ENCODE measurements at places on chromosomes 7 and 10.
A peak's percentile ranks its signal among the peaks of the same experiment; 100 is the strongest.

- DNase-seq, result no peak
Measured at GRCh38 chr7:92133133-92133736, 1.0 kb downstream of the CYP51A1 start.

- no peak for DNase-seq
Measured at GRCh38 chr7:7662527-7662926, 22.0 kb downstream of the UMAD1 start.

DNA sequence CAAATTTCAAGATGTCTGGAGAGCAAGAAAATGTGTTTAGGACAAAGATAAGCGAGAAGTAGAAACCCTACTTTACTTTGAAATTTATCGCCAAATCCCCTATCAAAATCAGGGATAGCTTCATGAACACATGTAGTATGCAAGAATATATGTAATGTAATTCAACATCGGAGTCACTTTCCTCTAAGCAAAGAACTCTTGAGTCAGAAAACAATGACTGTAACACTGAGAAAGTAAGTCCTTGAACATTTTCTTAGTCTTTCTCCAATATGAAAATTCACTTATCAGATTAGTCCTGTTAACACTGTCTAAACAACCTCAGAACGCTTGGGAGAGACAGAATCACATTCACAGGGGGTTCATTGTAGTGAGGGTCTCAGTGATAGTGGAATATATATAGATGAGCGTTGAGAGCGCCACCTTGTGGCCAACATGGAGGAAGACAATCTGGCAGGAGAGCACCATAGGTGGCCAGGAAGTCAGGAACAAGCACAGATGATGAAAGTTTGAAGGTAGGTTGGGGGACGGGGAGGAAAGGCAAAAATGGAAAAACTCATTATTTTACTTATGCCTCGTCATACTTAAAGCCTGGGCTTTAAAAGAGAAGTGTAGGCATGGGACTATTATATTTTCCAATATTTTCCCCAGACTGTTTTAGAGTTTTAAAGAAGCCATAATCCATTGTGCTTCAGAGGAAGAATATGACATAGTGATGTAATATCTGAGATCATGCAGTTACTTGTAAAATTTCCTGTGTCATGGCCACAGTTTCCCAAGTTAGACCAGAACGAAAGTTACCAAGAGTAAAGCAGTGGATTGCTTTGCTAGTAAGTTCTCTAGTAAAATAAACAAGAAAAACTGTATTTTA lies 115.5 kb upstream of the GNAI1 start:
- peak; percentile 20 for DNase-seq

GRCh38 chr7:19698331-19698730 lies 10.5 kb downstream of the POLR1F start:
- DNase-seq, result no peak

DNA sequence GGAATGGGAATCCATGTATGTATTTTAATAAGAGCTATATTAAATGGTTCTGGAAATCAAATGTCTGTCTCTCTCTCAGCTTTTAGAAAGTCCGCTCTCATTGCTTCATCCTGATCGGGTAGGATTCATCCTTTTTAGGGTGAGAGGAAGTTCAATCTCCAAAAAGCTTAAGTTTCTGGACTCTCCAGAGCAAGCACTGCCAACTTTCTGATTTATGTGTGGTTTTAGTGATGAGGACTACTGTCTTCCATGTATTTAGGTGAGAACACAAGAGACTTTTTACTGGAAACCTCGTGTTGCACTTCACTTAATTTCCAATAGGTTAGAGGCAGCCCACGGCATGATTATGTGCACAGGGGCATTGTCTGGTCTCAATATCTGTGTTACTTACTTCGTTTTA lies 267.9 kb downstream of the SUGCT start:
- DNase-seq, result no peak

GRCh38 chr7:235576-236395 lies 43.4 kb downstream of the FAM20C start:
- DNase-seq, result no peak

DNA sequence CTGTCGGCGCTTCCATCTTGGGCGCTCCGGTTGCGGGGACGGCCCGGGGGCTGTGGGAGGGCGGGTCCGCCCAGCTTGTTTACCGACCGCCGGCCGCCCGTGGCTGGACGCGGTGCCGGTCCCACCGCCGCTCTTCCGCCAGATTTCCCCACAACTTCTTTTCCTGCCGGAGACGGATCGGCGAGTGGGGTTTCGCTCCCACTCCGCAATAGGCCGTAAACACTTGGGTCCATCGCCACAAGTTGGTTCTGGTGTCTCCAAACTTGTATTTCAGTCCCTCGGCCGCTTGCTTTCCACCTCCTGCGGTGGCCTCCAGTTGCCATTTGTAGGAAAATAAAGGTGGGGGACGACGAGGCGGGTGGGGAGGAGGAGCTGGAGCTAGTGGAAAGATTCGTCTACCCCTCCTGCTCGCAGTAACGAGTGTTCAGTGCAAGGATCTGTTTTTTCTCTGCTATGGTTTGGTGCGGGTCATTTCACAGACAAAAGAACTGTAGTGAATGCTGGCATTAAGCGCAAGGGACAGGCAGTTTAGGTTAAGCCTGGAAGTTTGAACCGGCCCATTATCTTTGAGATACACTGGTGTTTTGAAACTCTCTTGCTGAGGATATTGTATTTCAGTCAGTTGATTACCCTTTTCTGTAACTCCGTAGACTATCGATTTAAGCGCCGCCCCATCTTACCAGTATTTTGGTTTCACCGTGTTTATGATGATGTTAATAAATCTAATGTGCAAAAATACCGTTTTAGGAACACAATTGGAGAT lies 24.3 kb upstream of the ZRANB1 start:
- DNase-seq, result peak; percentile 7

GRCh38 chr10:63718006-63718405 lies 196.8 kb downstream of the REEP3 start:
- DNase-seq, result no peak

- DNase-seq, result no peak
Measured at GRCh38 chr7:73827567-73828106, 3.2 kb upstream of the CLDN4 start.

- DNase-seq, result no peak
Measured at GRCh38 chr7:155361947-155362346, 64.3 kb downstream of the INSIG1 start.

- DNase-seq, result no peak
Measured at GRCh38 chr7:42479452-42479815, 242.4 kb upstream of the GLI3 start.

GRCh38 chr10:70368774-70369482 lies 13.5 kb downstream of the LRRC20 start:
- no peak for DNase-seq

- no peak for DNase-seq
Measured at GRCh38 chr10:74669210-74669609, 157.2 kb upstream of the KAT6B start.

DNA sequence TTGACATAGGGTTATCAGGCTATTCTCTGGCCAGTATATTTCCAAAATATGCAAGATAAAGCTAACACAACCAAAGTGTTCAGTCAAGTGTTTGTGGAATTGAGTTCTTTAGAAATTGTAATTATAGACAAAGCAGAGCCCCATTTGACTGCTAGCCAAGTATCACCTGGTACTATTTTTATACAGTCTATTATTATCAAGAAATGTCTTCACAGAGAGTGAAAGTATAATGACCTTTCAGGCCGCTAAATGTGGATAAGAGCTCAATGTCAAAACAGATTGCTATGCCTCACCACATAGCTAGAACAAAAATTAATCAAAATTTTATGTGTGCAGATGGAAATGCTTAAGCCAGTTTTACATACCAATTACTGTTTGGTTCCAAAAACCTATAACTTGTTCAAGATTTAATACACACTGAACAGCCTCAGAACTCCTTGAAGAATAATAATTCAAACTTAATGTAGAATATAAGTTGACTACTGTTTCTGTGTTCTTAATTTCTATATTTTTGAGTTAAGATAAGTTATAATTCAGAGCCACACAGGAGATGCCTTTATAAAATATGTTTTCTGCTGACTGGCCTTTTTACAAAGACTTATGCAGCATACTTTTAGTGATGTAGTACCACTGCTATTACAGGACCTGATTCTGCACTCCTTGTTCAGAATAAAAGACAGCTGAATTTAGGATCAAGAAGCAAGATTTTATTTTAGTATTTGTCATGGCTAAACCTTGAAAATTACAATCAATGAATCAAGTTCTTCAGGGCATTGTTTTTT lies 31.0 kb downstream of the PRPS1L1 start:
- no peak for DNase-seq

- no peak for DNase-seq
Measured at GRCh38 chr7:47622586-47622945, 40.7 kb upstream of the TNS3 start.

- no peak for DNase-seq
Measured at GRCh38 chr10:67107670-67108069, 181.8 kb downstream of the LRRTM3 start.

- no peak for DNase-seq
Measured at GRCh38 chr7:148838905-148839304, 45.2 kb downstream of the EZH2 start.

GRCh38 chr10:12841826-12842225 lies 159.7 kb downstream of the CCDC3 start:
- no peak for DNase-seq

GRCh38 chr7:44985033-44985695 lies 6.3 kb upstream of the MYO1G start:
- no peak for DNase-seq

DNA sequence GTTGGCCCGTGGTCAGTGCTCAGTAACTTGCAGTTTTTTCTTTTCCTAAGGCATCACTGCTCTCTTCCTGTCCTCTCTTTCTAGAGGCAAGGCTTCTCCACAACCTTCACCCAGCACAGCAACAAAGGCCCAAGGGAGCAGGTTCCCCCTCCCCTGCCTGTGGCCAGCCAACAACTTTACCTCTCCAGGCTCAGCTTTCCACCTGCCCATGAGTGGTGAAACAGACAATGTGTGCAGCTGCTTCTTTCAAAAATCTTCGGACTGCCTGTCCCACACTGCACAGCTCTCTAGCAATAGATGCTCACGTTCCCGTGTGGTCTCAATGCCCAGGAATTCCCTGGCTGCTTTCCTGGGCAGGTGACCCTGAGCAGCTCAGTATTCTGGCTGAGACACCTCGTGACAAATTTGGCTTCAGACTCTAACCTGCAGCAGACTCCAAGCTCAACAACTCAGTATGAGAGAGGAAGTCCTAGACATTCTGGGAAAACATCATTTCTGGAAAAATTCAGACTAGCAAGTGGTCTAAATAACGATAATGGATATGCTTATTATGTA lies 28.9 kb upstream of the TMEM72 start:
- no peak for DNase-seq

DNA sequence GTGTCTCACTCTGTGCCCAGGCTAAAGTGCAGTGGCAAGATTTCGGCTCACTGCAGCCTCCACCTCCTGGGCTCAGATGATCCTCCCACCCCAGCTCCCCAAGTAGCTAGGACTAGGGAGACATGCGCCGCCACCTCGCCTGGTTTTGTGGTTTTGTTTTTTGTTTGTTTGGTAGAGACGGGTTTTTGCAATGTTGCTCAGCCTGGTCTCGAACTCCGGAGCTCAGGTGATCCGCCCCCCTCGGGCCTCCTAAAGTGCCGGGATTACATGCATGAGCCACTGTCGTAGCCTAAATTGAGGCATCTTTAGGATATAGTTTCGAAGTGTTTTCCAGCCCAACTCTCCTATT lies 781 bp downstream of the ZNF727 start:
- DNase-seq, result no peak

- DNase-seq, result no peak
Measured at GRCh38 chr7:19871102-19871501, 97.7 kb upstream of the TMEM196 start.

DNA sequence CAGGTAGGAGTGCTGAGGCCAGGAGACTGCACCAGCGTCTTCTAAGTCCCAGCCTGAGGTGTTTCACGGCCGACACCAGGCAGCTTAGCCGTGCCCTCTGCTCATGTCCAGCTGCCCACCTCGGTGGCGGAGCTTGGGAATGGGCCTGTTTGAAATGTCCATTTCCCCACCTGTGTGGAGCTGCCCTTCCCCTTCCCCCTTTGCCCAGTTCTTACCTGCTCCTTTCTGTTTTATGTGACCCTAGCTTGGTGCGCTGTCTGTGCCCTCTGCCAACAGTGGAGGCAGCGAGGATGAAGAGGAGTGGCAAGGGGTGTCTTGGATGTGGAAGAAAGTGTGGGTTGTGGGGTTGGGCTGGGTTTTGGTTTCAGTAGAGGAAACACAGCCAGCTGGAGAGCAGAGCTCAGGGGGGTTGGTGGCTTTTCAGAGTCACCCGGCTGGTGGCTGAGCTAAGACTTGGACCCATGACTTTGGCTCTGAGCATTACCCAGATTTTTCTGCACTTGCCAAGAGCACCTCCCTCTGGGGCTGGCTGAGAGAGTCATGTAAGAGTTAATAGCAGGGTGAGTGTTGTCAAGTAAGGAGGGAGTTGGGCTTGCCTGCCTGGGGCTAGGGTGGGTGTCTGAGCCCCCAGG lies 37.4 kb downstream of the GBX1 start:
- no peak for DNase-seq

- DNase-seq, result no peak
Measured at GRCh38 chr7:45402480-45403218, 171.5 kb upstream of the ADCY1 start.

GRCh38 chr7:130912862-130913638 lies 179.0 kb upstream of the KLF14 start:
- DNase-seq, result peak; percentile 88

GRCh38 chr10:100481462-100482081 lies 18.8 kb downstream of the WNT8B start:
- peak; percentile 78 for DNase-seq

DNA sequence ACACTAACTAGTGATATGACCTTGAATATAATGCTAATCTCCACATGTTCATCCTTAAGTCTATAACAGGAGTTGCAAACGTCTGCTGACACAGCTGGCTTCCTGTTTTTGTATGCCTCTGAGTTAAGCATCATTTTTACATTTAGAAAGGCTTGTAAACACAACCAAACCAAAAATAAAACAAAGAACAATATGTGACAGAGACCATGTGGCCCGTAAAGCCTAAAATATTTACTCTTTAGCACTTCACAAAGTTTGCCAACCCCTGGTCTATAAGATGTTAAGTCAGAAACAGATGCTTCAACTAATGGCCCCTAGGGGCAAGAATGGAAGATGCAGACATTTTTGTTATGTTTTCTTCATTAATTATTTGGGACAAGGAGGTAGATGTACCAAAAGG lies 109.3 kb downstream of the CPEB3 start:
- DNase-seq, result no peak

GRCh38 chr10:101414034-101414433 lies 60.1 kb downstream of the BTRC start:
- DNase-seq, result no peak

Measured in stimulated activated CD4-positive, alpha-beta T cell treated with anti-CD3 and anti-CD28 coated beads, Interleukin-12 subunit alpha, Interleukin-12 subunit beta, amount 100 ng/mL, for 48 hours (primary cell).